NCI-H187 (cell line): ENCODE measurements at places on chromosomes 6 and 20.

- DNase-seq, result no peak
These were observed 372 bp downstream of the KIAA0408 start for GRCh38 chr6:127458817-127459216.

GRCh38 chr20:43942201-43942590 is 27.5 kb downstream of the TOX2 start:
- DNase-seq, result no peak

GRCh38 chr20:47929368-47930115 is 144.3 kb upstream of the SULF2 start:
- DNase-seq, result no peak

DNA sequence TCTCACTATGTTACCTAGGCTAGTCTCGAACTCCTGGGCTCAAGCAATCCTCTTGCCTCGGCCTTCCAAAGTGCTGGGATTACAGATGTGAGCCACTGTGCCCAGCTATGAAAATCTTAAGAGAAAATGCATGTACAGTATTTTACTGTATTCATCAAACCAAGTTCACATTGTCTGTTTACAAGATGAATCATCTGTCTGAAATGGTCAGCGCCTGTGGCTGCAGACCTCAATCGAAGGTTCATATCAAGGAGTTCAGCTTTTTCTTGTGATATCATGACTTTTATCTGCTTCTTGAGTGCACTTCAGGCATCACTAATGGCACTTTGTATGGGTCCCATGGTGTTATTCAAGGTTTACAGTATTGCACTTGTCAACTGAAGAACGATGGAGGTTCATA is 155.1 kb downstream of the SLC16A10 start:
- DNase-seq, result no peak

DNA sequence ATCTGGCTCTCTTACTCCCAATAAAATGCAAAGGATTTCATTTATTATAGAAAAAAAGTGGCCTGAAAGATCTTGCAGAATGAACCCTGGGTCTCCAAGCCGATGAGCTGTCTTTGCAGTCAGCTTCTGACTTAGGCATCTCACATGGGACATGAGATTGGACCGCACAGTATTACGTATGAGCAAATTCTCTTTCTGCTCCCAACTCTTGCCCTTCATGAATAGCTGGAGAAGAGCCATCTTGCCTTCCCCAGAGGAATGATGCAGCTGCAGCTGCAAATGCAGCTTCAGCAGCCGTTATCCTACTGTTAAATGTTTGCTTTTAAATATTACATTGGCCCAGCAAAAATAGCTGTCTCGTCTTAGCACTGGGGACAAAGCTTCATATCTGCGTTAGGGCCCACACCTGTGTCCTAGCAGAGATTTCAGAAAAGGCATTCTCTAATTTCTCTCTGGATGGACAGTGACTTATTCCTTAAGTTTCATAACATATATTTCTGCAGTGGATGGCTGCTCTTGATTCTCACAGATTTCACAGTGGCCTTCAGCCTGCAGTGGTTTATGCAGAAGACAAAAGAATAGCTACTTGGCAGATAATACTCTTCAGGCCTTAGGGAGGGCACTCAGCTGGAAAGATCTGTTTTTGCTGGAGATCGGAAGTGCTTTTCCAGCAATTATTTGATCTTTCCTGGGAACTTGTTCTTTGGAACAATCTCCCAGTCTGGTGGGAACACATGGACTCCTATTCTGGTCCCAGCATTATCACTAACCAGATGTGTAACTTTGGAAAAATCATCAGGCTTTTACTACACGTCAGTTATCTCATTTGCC is 129.2 kb downstream of the FYN start:
- DNase-seq, result no peak

GRCh38 chr6:73200735-73201134 is 24.6 kb downstream of the KHDC1L start:
- no peak for DNase-seq

- DNase-seq, result no peak
These were observed 1.1 kb downstream of the SOX4 start for GRCh38 chr6:21594416-21595281.
